ENCODE measurements at places on chromosomes 1 and 21. TPM values are rescaled to one million over a fixed set of nuclear protein-coding genes. Genes with fewer than 3 reads are reported as not detected.

Gene ELAPOR1
- 2.4 TPM for total RNA-seq

Gene MYOG
- not detected for total RNA-seq

- no peaks in the 10 kb centered on the region for H3K27me3 ChIP-seq
- no peak for DNase-seq
- peaks cover 13% of the 10 kb centered on the region for H3K4me1 ChIP-seq
- no peak overlapping the region for H3K4me3 ChIP-seq
- no peak overlapping the region for H3K27ac ChIP-seq
- no peaks in the 10 kb centered on the region for H3K36me3 ChIP-seq
Observed at GRCh38 chr1:32714277-32714676, 11.7 kb upstream of the SYNC start.

- H3K27me3 ChIP-seq, result no peaks in the 10 kb centered on the region
- H3K4me3 ChIP-seq, result no peak overlapping the region
- H3K27ac ChIP-seq, result no peak overlapping the region
- no peak for DNase-seq
- H3K36me3 ChIP-seq, result no peaks in the 10 kb centered on the region
- no peaks in the 10 kb centered on the region for H3K4me1 ChIP-seq
Observed at GRCh38 chr1:238346340-238346739, 455.6 kb upstream of the ZP4 start.

GRCh38 chr1:18893120-18893519, 9.2 kb downstream of the ALDH4A1 start:
- no peaks in the 10 kb centered on the region for H3K4me1 ChIP-seq
- H3K36me3 ChIP-seq, result no peaks in the 10 kb centered on the region
- no peak overlapping the region for H3K27ac ChIP-seq
- no peak overlapping the region for H3K4me3 ChIP-seq

DNA sequence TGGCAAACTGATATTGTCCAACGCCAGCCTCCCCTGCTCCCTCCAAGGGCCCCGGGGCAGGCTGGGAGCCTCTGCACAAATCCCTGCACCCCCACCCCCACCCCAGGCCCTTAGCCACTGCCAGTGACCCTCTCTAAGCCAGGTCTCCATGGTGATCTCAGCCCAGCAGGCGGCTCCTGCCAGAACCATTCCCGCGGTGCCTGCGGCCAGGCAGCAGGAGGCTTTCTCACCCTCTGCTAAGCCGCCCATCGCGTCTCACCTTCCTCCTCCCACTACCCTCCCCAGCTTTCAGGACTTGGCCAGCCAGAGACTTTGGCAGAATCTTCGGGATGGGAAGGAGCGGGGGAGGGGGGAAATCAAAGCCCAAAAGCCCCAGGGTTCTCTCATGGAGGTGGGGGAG, 46.8 kb upstream of the WASF2 start:
- no peak overlapping the region for H3K4me3 ChIP-seq
- DNase-seq, result peak; percentile 87

Gene DISP3
- total RNA-seq, result 0.05 TPM

DNA sequence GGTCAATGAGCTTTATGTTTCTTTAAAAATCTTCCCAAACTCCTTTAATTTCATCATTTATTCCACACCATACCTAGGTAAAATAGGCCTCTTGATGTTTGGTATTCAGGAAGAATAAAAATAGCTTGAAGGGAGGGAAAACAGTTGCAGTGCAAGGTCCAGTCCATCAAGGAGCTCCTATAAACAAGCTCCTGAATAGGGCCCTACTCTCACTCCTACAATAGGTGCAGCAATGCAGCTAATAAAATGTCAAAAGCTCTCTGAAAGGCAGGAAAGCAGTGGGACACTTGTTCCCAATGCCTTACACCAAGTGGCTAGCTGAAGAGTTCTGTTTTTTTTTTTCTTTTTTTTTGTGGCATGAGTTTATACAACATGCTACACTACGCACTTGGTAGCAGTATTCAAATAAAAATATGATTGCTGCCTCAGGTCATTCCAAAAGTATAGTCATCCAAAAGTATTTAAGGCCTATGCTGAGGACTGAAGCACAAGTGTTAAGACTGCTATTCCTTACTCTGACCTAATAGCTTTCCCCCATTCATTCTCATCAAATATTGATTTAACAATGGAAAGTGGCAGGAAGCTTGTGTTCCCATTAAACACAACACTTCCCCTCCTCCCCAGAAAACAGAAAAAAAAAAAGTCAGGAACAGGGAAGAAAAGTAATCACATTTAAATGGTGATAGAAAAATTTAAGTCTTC, 9.8 kb downstream of the TEX38 start:
- DNase-seq, result no peak
- H3K36me3 ChIP-seq, result peaks cover 2% of the 10 kb centered on the region
- H3K4me1 ChIP-seq, result peaks cover 4% of the 10 kb centered on the region
- no peak overlapping the region for H3K4me3 ChIP-seq
- H3K27me3 ChIP-seq, result no peaks in the 10 kb centered on the region

DNA sequence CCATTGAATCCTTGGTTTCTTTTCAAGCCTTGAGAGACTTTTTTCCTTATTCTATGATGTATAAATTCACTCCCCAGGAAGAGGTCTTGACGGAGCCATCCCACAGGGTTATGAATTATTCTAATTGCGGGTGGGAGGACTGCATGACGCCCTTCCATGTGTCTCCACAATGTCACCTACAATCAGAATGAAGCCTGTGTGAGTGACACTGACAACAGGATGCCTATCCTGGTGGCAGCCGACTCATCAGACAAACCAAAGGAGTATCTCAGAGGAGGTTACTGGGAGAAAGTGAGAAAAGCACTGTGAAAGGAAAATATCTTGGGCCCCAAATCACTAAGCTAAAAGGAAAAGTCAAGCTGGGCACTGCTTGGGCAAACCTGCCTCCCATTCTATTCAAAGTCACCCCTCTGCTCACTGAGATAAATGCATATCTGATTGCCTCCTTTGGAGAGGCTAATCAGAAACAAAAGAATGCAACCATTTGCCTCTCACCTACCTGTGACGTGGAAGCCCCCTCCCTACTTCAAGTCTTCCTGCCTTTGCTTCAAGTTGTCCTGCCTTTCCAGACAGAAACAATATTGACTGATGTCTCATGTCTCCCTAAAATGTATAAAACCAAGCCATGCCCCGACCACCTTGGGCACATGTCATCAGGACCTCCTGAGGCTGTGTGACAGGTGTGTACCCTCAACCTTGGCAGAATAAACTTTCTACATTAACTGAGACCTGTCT, 98.4 kb downstream of the SMYD2 start:
- no peaks in the 10 kb centered on the region for H3K4me1 ChIP-seq
- no peaks in the 10 kb centered on the region for H3K27me3 ChIP-seq
- H3K4me3 ChIP-seq, result no peak overlapping the region

DNA sequence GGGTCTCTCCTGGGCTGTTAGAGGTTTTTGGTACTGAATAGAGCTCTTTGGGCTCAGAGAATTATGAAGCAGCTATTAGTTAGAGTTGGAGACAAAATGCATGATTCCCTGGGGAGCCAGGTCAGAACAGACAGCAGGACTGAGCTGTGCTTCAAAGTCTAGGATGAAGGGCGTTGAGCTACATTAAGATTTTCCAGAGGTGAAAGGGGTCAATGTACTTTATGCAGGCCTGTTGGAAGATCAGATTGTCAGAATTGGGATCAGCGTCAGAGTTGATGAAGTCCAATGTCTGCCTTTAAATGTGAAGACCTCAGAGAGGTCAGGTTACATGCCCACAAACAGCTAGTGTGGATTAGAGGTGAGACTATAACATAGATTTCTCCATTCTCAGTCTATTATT, 53.8 kb downstream of the RGS5 start:
- no peak overlapping the region for H3K4me3 ChIP-seq
- H3K36me3 ChIP-seq, result no peaks in the 10 kb centered on the region
- H3K4me1 ChIP-seq, result no peaks in the 10 kb centered on the region
- H3K27me3 ChIP-seq, result no peaks in the 10 kb centered on the region

Gene LCE2B
- total RNA-seq, result not detected

- peak; percentile 54 for DNase-seq
- H3K27ac ChIP-seq, result no peak overlapping the region
- no peak overlapping the region for H3K4me3 ChIP-seq
- peaks cover 22% of the 10 kb centered on the region for H3K4me1 ChIP-seq
- H3K36me3 ChIP-seq, result no peaks in the 10 kb centered on the region
Observed at GRCh38 chr1:229430761-229431283, 3.1 kb downstream of the ACTA1 start.

- no peak overlapping the region for H3K4me3 ChIP-seq
- H3K27me3 ChIP-seq, result no peaks in the 10 kb centered on the region
- H3K4me1 ChIP-seq, result no peaks in the 10 kb centered on the region
- no peaks in the 10 kb centered on the region for H3K36me3 ChIP-seq
Observed at GRCh38 chr1:182644886-182645285, 39.5 kb downstream of the RGS8 start.

DNA sequence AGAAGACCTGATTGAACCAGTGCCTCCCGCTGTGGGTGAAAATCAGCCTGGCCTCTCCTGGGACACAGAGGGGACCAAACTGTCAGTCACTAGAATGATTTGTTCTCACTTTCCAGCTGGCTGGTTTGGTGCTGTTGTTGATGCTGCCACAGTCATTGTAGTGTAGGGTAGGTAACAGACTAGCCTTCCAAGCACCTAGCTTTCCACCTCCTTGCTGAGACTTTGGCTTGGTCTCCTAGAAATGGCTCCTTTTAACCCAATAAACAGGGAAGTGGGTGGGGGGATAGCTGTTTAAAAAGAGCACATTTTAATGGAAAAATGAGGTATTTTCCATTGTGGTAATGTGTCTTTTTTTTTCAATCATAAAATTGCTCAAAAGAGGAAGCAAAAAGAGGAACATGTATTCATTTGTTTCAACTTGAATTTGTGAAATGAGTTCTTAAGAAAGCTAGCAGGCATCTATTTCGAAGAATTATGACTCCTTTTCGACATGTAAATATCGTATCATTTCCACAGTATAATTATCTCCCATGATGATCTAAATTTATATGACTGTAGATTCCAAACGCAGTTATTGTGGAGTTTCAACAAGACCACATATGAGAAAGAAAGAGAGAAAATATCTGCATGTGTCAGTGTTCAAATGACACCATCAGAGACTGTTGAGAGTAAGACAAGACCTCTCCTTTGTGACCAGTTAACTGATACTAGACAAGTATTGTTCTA, 190.1 kb downstream of the HLX start:
- no peak for DNase-seq
- no peaks in the 10 kb centered on the region for H3K27me3 ChIP-seq
- H3K4me3 ChIP-seq, result no peak overlapping the region
- no peaks in the 10 kb centered on the region for H3K36me3 ChIP-seq
- H3K4me1 ChIP-seq, result no peaks in the 10 kb centered on the region

DNA sequence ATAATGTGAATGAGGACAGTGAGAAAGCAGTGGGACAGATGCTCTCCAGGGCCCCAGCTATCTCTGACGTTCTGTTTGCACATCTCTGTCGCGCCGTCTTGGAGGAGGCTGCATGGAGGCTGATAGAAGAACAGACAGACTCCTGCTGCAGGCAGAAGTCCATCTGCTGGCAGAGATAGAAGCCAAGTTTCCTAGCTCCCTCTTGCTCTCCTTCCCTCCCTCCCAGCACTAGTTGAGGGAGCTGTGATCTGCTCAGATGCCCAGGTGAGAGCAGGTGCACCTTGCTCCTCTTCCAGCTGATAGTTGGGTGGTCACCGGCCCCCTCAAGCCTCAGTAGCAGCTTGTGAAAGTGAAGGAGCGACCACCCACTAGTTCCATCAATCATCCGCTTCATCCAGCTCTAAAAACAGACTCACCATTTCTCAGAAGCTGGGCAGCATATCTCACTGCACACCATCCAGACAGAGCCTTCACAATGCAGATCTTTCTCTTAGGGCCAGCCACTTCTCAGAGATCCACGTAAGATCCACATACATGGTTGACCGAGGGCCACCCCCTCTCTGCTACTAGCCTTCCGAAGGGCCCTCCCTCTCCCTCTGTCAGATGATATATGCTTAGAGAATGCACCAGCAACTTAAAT, 12.9 kb downstream of the LRRN2 start:
- H3K4me1 ChIP-seq, result peaks cover 2% of the 10 kb centered on the region
- no peak overlapping the region for H3K4me3 ChIP-seq
- no peaks in the 10 kb centered on the region for H3K27me3 ChIP-seq
- no peaks in the 10 kb centered on the region for H3K36me3 ChIP-seq
- H3K27ac ChIP-seq, result no peak overlapping the region

Gene CD101
- 2.7 TPM for total RNA-seq

DNA sequence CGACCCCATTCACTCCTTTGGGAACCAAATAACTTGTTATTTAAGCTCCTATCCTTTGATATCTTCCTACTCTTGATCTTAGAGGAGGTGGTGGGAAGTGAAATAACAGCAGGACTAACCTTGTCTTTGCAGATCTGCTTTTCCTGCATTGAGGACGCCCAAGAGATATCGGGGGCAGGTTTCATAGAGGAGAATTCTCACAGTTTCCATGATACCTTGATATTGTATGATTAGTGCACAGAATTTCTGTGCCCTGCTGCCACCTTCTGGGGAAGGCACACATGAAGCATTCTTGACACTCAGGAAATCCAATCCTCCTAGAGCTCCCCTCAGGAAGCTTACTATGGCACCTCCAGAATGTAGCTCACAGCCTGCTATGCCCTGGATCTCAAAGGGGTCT, 1.6 kb downstream of the CD1B start:
- no peak for DNase-seq
- no peak overlapping the region for H3K27ac ChIP-seq
- peaks cover 16% of the 10 kb centered on the region for H3K27me3 ChIP-seq
- H3K4me3 ChIP-seq, result no peak overlapping the region

Gene TP53BP2
- total RNA-seq, result 58.2 TPM

Gene BNIPL
- 5.9 TPM for total RNA-seq

DNA sequence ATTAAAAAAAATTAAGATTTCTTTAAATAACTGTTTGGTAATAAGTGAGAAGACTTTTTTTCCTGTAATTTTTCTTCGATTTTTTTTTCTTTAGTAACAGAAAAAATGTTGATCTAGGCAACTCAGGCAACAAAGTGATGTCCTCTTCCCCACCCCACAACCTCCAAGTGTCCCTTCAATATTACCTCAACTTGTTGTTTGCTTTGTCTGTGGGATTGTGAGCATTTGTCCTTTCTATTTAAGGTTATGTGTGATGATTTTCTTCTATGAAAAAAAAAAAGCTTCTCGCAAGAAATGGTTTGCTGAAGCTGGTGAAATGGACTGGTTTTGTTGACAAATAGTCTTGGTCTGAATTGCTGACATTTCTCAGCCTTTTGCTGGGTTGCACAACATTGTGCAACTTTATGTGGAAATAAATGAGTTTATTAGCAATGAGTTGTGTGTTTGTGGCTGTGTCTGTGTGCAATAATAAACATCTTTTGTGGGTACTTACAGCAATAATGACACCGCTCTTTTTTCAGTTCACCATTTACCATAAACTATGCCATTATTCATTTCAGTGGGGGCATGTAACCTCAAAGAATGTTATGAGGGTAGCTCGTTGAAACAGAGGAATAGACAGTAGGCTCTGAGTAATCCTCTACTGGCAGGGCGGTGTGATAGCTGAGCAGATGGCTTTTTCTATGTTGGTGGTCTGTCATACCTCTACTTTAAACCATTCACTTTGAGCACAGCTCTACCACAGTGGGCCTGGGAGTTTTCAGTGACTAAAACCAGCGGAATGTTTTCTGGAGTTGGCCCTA, 218.4 kb downstream of the HLX start:
- no peak overlapping the region for H3K4me3 ChIP-seq
- no peaks in the 10 kb centered on the region for H3K27me3 ChIP-seq
- peaks cover 52% of the 10 kb centered on the region for H3K4me1 ChIP-seq
- no peaks in the 10 kb centered on the region for H3K36me3 ChIP-seq
- no peak for DNase-seq

- no peaks in the 10 kb centered on the region for H3K36me3 ChIP-seq
- H3K4me1 ChIP-seq, result no peaks in the 10 kb centered on the region
- H3K27ac ChIP-seq, result no peak overlapping the region
- H3K4me3 ChIP-seq, result no peak overlapping the region
- no peaks in the 10 kb centered on the region for H3K27me3 ChIP-seq
Observed at GRCh38 chr1:118881751-118882150, 106.4 kb downstream of the TBX15 start.

- no peaks in the 10 kb centered on the region for H3K27me3 ChIP-seq
- H3K36me3 ChIP-seq, result no peaks in the 10 kb centered on the region
- H3K4me3 ChIP-seq, result no peak overlapping the region
- no peak overlapping the region for H3K27ac ChIP-seq
- H3K4me1 ChIP-seq, result no peaks in the 10 kb centered on the region
Observed at GRCh38 chr1:164477343-164477742, 81.6 kb upstream of the PBX1 start.

All from left lung (tissue), 14 donors.